ENCODE measurements at places on chromosomes 2 and 18.

GRCh38 chr2:109422758-109423500 lies 190.8 kb downstream of the SEPTIN10 start:
- DNase-seq = no peak

GRCh38 chr2:173371023-173371422 lies 16.4 kb downstream of the CDCA7 start:
- no peak for DNase-seq

DNA sequence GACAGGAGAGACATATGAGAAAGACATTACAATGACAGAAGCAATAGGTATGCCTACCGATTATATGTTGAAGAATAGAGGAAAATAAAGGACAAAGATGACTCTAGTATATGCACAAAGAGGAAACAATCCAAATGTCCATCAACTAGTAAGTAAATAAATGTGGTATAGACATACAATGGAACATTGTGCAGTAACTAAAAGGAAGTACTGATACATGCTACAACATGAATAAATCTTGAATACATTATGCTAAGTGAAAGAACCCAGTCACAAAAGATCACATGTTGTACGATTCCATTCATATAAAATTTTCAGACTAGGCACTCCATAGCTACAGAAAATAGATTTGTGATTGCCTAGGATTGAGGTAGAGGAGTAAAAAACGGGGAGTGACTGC lies 28.5 kb upstream of the PGAP1 start:
- DNase-seq = no peak

GRCh38 chr2:239961662-239962613 lies 63.2 kb downstream of the NDUFA10 start:
- DNase-seq = no peak

DNA sequence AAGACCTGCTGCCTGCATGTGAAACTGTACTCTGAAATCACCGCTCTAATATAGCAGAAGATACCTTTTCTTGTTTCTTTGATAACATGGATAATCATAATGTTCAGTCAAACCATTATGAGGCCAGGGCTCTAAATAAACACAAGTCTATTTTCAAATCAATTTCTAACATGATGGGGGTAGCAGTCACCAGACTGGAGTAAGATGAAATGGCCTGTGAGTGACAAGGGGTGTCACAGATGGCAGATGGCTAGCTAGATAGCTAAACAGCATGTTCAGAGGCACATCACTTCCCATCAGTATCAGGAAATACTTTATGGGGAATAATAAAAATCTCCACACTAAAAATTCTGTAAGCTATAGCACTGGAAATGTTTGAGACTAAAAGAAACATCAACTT lies 14.0 kb downstream of the MBD2 start:
- DNase-seq = no peak

Measured in transverse colon (tissue), 4 donors.